ENCODE measurements at places on chromosomes 7 and 10.

GRCh38 chr7:17015598-17016031 is 133.8 kb upstream of the AGR3 start:
- no peak for DNase-seq

- DNase-seq, result no peak
These were observed 508.9 kb downstream of the SORCS1 start for GRCh38 chr10:106655636-106656035.

DNA sequence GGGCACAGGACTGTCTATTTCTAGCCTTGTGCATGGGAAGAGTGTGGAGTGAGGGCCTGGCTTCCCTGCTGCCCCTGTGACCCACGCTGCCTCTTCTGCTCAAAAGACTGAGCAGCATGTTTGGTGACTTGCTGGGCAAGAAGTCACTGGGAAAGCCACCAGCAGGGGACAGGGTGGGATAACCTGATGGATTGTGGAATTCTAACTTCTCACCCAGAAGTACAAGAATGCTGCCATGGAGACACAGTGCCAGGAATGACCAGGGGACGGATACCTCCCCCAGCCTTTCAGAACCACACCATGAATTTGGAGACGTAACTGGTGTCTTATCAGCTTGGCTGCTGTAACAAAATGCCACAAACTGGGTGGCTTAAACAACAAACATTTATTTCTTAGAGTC is 28.4 kb downstream of the GALNTL5 start:
- DNase-seq, result no peak

- no peak for DNase-seq
These were observed 35.3 kb downstream of the FEZF1 start for GRCh38 chr7:122269241-122269640.

GRCh38 chr7:127541548-127541947 is 43.8 kb downstream of the GCC1 start:
- no peak for DNase-seq

GRCh38 chr7:37916673-37917660 is at the start of gene SFRP4:
Gene SFRP4, minus strand, starts transcription at chr7:37916817. Its CDS starts 280 bp downstream, at chr7:37916537.
- DNase-seq, result peak; percentile 52

DNA sequence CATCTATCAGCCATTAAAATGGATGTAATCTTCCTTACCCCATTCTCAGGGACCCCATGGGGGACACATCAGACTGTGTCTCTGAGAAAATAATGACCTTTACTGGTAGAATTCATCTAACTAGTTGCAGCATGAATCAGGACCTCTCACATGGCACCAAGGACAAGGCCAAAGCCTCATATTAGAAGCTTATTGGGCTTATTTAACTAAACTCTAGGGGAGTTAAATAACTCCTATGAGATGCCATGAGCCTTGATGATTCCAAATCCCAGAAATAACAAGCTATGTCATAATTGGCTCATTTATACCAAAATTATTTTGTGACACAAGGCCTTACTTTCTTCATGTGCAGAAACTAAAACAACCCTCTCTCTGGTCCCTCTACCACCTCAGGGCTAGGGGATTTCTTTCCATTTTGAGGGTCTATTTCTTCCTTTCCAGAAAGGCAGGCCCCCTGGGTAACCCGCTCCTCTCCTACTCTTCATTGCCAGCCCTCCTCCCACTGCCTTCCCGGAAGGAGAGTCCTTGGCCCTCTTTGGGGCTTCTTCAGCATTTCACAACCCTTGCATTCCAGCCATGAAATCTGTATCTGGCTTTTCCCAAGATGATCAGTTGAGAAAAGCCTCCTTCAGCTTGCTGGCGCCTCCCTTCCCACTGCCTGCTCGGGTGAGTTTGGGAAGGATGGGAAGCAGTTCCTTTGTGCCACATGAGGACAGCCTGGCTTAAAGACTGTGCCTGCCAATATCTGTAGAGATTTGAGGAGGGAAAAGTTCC is 41.8 kb upstream of the TRIM8 start:
- no peak for DNase-seq

DNA sequence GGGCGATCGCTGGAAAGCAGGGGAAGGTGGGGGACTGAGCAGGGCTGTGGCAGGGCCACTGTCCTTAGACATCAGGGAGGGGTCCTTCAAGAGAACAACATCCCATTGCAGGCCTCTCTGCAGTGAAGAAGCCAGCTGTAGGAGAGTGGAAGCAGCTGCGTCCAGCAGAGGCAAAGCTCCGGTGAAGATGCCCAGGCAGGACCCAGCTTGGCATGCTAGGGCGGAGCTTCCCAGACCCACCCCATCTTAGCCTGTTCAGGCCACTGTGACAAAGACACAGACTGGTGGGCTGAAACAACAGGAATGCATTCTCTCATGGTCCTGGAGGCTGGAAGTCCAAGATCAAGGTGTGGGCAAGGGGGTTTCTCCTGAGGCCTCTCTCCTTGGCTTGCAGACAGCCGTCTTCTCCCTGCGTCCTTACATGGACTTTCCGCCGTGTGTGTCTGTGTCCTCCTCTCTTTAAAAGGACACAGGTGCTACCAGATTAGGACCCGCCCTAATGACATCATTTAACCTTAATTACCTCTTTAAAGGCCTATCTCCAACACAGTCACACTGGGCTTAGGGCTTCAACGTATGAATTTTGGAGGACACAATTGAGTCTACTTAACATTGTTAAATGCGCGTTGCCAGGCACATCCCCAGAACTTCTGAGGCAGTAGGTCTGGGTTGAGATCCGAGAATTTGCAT is 178.1 kb upstream of the GRB10 start:
- no peak for DNase-seq

- DNase-seq, result no peak
These were observed 35.0 kb downstream of the ELFN1 start for GRCh38 chr7:1704811-1705738.

DNA sequence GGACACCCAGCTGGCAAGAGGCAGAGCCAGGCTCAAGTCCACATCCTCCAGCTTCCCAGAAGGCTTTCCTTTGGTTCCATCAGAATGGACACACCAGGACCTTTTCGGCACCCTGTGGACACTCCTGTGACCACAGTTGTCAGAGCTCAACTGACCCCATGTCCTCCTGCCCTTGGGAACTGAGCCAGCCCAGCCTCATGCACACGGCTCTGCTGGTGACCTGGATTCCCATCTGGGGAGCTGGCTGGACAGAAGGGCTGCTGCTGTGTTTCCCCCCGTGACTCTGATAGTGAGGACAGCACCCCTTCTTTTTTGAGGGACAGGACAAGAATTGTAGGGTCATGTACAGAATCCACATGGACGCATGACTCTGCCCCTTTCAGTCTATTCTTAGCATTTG is 289.2 kb downstream of the WDR37 start:
- no peak for DNase-seq

DNA sequence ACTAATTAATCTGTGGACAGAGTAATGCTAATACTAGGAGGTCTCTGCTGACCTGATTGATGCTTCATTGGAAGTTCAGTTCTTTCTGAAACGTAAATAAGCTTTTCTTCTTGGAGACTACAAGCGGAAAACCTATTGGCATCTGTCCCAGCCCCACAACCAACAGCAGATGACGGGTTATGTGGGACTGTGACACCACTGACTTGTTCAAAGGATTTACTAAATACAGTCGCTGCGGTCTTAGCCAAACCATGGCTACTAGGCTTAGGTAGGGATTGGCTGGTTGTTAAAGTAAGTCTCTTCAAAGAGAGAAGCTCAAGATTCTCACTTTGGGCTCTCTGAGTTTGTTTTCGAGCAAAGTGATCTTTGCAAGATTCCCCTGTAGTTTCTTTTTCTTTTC is 68.3 kb downstream of the HYCC1 start:
- no peak for DNase-seq

GRCh38 chr10:118277871-118278270 is 64.3 kb downstream of the FAM204A start:
- no peak for DNase-seq

DNA sequence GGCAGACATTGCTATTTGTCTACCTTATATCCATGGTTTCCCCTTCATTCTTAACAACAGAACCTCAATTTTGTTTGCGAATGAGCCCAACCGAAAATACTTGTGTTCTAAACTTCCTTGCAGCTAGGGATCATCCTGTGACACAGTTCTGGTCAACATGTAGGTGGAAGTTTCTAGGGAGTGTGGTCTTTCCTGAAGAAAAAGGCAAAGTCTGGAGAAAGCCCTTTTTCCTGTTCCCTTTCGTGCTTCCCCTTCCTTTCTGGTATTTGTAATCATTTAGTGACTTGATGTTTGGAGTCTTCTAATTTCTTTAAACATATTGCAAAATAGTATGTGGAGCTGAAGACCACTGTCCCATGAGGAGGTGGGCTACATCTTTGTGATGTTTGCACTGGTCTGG is 2.9 kb upstream of the IFRD1 start:
- no peak for DNase-seq

DNA sequence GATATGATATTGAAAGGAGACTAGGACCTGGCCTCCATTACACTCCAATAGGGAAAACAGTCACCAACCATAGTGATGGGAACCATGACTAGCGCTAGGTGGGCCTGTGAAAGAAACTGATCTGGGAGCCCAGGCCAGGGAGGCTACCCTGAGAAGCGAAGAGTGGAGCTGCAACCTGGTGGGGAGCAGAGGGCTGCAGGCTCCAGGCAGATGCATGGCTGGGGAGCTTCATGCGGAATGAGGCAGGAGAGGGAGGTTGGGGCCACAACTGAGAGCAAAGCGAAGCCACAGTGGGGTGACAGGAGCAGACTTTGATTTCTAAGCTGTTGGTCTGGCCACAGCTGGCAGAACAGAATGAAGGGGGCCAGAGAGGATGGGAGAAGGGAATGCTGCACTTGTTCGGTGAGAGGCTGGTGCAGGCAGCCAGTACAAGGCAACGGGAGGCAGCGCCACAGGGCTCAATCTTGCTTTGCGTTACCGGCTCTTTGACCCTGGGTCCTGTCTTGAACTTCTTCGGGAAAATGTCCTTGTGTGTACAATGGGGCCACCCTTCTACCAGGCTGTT is 88.4 kb downstream of the TACC2 start:
- DNase-seq, result no peak

- no peak for DNase-seq
These were observed 12.7 kb downstream of the FAM241B start for GRCh38 chr10:69642747-69643146.

GRCh38 chr7:26305090-26305868 is 13.6 kb downstream of the SNX10 start:
- no peak for DNase-seq

DNA sequence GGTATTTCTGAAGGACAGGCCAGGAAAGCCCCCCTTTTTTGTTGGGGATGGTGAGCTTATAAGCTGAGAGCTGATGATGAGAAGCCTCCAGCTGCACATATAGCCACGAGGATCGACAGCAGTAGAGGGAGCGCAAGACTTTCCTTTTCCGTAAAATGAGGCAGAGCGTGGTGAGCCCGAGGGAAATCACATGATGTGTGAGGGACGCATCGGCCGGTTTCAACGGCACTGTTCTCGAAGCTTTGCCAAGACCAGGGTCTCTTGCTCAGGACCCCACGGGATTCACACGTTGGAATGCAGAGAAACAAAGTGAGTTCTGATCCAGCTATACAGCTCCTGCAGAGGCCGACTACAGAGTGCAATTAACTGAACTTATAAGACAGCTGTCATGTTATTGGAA is 55.7 kb downstream of the ADAM12 start:
- DNase-seq, result no peak

DNA sequence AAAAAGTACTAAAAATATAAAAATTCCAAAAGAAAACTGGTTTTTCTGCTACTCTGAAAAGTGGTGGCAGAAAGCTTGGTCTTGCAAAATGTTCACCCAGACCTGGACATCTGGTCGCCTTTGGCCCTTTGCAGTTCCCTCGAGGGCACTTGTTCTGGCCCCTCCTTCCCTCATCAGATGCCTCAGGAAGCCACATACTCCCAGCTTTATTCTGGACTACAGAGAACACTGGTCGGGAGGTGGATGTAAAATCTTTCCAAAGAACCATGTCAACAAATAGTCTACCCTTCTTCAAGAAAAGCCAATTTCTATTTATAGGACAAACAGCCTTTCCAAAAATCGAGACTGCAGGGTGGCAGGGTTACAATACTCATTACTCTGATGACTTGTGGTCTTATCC is 726.1 kb downstream of the TNS3 start:
- no peak for DNase-seq

DNA sequence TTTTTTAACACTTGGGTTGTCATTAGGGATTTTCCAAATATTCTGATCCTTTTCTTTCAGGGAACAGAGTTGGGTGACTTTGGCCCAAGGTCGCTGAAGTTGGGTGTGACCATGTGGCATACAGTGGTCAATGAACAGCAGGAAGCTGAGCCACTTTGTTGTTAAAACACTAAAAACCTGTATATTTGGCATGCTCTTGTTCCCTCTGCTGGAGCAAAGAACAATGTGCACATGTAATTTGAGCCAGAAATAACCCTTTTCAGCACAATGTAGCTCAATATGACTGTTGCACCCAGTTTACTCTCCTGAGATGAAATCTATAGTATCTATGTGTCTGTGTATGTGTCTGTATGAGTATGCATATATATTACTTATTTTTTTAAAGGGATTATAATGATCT is 74.9 kb downstream of the ADCYAP1R1 start:
- DNase-seq, result no peak

DNA sequence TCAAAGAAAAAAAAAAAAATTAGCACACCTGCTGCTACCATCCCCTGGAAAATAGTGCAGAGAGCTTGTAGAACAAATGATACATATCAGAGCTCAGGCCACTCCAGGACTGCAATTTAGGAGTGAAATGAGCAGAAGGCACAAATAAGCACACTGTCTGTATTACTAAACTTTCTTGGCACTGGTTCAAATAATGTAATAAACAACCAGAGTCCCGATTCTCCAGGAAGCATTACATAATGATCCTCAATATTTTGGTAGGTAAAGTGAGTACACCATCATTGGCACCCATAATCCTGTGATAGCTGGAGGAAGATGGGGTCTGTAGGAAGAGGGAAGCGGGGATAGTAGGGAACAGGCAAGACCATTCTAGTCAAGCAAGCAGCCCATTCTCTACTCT is 74.3 kb downstream of the SVOPL start:
- no peak for DNase-seq

GRCh38 chr7:111732923-111733322 is 170.6 kb upstream of the IMMP2L start:
- no peak for DNase-seq

DNA sequence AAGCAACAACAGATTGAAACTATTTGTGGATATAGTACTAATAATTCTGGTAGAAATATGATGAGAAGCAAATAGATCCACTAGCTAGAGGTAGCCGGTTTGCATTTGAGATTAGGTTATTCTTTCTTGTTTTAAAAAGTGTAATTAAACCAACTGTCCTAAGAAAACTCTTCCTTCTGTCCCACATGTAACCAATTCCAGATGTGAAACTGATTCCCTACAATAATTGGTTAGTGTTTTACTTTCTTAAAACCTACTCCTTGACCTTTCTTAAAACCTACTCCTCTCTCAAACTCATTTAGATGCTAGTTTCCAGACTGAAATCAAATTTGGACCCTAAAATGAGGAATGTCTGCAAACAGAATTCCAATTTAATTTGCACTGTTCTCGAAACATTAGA is 521.5 kb downstream of the SUGCT start:
- DNase-seq, result no peak

- DNase-seq, result no peak
These were observed 6.1 kb downstream of the CHRM2 start for GRCh38 chr7:136874393-136875032.

Measured in hippocampal formation (tissue), 2 donors.